ENCODE measurements at places on chromosomes 12 and 14. TPM values are rescaled to one million over a fixed set of nuclear protein-coding genes. Genes with fewer than 3 reads are reported as not detected.

Gene GLI1
- total RNA-seq: 1.9 TPM

Gene ASCL1
- 0.29 TPM for total RNA-seq

Gene CCDC197
- total RNA-seq: not detected

Gene FGF6
- not detected for total RNA-seq

Gene KIF26A
- total RNA-seq: 1.4 TPM

Gene LHX5
- total RNA-seq: not detected

Gene CD163
- total RNA-seq: not detected

Gene MYH6
- total RNA-seq: not detected

Gene SYNE2
- 35.2 TPM for total RNA-seq

Gene TAS2R8
- not detected for total RNA-seq

Gene IL26
- not detected for total RNA-seq

Gene OASL
- total RNA-seq: 0.35 TPM

Gene SCNN1A
- total RNA-seq: not detected

Gene FZD10
- total RNA-seq: not detected

Gene TSPAN19
- total RNA-seq: 0.69 TPM

Gene AGAP2
- total RNA-seq: 1.5 TPM

Gene RNASE9
- total RNA-seq: not detected

Gene CIDEB
- total RNA-seq: 0.35 TPM

Gene SLC25A47
- total RNA-seq: not detected

Gene SMCO3
- 0.24 TPM for total RNA-seq

Gene CRIP2
- 0.87 TPM for total RNA-seq

Gene FITM1
- not detected for total RNA-seq

Gene RAD9B
- 0.61 TPM for total RNA-seq

Gene TSPAN11
- total RNA-seq: not detected

Gene SLC39A2
- not detected for total RNA-seq

Gene AKAP3
- 0.79 TPM for total RNA-seq

Gene CEBPE
- not detected for total RNA-seq

Gene ANKRD33
- total RNA-seq: not detected

Gene BDKRB1
- not detected for total RNA-seq

Gene SLCO1C1
- 6.9 TPM for total RNA-seq

Gene SERPINA10
- total RNA-seq: not detected

Gene EXOC3L4
- total RNA-seq: not detected

Gene SLC25A21
- 1.8 TPM for total RNA-seq

Gene PIWIL1
- total RNA-seq: not detected

Gene GAPDH
- 9,829 TPM for total RNA-seq

Gene TAS2R7
- total RNA-seq: not detected

Gene CLEC4E
- not detected for total RNA-seq

Gene KCNC2
- total RNA-seq: not detected

Gene EML1
- 12.1 TPM for total RNA-seq

Gene EML5
- total RNA-seq: 0.53 TPM

Gene HIP1R
- 52.7 TPM for total RNA-seq

Gene KRT2
- total RNA-seq: not detected

Gene CLEC14A
- total RNA-seq: not detected

Gene OS9
- 239 TPM for total RNA-seq

Gene FSCB
- not detected for total RNA-seq

Gene RNF212B
- total RNA-seq: not detected

Gene WSCD2
- total RNA-seq: not detected

Gene CCDC184
- 0.05 TPM for total RNA-seq

Gene ADAMTS20
- total RNA-seq: 0.24 TPM

Gene P3H3
- total RNA-seq: 10.8 TPM

Gene ERP27
- 0.74 TPM for total RNA-seq

Gene TOMM20L
- total RNA-seq: not detected

Gene CABP1
- total RNA-seq: 1.2 TPM
